ENCODE measurements at places on chromosomes 2 and 18.
A peak's percentile ranks its signal among the peaks of the same experiment; 100 is the strongest.

- DNase-seq: peak; percentile 12
These were observed at the start of gene GATA6 for GRCh38 chr18:22169011-22169888. GATA6 (plus strand) TSS chr18:22169589; CDS start chr18:22171145, 1,556 bp downstream.

DNA sequence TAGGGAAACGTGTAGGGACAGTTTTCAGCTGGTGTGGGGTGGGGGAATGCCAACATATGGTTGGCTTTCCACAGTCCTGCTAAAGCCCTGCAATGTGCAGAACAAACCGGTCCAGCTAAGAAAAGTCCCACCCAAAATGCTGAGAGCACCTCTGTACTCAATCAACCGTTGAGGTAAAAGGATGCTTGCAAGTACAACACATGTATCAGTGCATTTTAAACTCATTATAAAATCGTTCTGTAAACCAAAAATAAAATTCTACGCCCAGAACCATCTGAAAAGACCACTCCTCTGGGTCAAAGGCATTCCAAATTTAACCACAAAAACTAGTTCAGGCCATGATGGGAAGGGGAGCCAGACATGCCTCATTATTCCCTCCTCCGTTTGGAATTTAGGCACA, 2.0 kb upstream of the TYMS start:
- DNase-seq: no peak

DNA sequence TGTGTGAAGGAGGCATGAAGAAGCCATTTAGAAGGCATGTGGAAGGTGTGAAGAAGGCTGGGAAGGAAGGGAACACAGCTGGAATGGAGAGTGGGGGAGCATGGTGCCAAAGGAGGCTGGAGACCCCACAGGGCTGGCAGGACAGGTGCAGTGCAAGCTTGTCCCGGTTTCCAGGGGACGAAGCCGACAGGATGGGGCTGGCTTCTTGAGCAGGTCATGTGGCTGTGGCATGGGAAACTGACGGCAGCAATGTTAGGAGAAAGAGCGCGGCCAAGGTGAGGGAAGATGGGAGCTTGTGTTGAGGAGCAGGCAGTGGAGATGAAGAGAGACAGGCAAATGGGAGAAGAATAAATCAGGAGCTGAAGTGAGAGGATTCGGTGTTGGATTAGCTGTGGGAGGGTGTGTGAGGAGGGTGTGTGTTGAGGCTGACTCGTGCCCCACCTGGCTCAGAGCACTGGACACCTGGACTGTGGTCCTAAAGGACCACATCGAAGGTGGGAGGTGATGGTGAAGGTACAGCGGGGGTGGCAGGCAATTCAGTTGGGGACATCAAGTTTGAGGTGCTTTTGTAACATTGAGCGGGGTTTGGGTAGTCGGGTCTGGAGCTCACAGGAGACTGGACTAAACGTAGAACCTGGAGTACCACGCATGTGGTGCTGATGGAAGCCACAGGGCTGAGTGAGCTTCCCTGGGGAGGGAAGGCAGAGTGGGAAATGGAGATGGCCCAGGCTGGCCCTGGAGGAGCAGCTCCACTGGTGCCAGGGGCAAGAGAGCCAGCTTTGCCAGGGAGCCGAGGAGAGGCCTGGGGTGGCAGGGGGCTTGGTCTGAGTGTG, 165.6 kb upstream of the HDAC4 start:
- no peak for DNase-seq

GRCh38 chr2:188207554-188207953, 84.1 kb upstream of the GULP1 start:
- DNase-seq: no peak

DNA sequence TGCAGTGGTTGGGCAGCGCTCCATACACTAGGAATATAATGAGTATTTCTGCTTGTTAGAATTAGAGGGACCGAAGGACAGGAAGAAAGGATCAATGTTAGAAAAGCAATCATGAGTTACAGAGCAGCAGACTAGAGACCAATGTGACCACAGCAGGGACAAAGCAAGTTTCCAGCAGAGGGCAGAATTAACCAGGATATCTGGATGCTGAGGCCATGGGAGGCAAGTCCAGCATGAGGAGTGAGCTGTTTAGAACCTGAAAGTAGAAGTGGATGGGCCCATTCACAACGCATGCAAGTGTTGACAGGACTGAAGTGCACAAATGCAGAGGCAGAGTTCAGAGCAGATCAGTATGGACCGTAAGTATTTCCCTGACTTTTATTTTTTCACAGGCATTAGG, 910.4 kb upstream of the GYPC start:
- peak; percentile 68 for DNase-seq

GRCh38 chr2:46663614-46664013, 184.2 kb downstream of the TMEM247 start:
- no peak for DNase-seq

DNA sequence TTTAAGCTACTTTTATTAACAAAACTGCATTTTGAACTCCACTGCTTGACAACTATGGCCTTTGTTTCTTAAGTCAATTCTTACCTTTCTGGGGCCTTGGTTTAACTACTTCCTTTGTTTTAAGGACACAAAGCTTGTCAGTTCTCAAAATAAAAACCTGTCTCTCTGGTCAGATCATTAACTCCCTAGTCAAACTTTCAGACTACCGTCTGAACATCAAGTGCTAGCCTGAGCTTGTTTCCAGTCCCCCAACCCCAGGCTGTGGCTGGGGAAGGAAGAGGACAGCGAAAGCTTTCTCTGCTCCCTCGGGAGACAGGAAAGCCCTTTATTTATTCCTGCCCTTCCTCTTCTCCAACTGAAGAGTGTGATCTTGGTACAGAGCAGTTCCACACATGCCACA, 1.7 kb downstream of the SH3YL1 start:
- no peak for DNase-seq

GRCh38 chr18:50855976-50856757, 22.8 kb upstream of the ME2 start:
- DNase-seq: no peak

- peak; percentile 21 for DNase-seq
These were observed 3.5 kb upstream of the NEUROD1 start for GRCh38 chr2:181683518-181684453.

GRCh38 chr2:234816056-234816455, 135.8 kb upstream of the SH3BP4 start:
- DNase-seq: no peak

DNA sequence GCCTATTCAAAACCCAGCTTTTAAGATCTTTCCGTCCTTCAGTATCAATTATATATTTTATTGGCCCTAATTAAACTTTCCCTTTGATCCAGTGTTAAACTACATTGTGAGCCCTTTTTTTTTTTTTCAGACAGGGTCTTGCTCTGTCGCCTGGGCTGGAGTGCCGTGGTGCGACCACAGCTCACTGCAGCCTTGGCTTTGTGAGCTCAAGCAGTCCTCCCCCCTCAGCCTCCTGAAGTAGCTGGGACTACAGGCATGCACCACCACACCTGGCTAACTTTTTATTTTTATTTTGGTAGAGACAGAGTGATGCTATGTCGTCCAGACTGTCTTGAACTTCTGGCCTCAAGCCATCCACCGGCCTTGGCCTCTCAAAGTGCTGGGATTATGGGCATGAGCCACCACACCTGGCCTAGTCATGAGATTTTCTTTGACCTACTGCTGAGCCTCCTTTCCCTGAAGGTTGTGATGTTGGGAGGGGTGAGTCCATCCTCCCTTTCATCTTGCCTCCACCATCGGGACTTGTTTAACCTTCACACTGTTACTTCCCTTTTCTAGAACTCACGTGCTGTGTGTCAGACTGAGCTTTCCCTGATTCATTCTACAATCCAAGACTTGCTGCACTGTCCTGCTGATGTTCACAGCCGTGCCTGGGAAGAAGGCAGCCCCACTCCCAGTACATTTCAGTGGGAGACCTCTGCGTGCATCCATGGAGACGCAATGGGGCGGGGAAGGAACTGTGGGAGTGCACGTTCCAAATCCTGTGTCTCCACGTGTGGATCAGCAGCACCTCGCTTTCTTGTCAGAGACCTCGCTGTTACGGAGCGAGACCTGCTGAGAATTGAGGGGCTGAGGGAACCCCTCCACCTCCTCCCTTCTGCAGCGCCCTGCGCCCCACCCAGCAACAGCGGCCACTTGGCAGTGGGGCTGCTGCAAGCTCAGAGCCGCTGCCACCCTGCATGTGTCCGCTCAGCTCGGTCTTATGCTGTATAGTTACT, 10.8 kb downstream of the OXER1 start:
- DNase-seq: no peak

DNA sequence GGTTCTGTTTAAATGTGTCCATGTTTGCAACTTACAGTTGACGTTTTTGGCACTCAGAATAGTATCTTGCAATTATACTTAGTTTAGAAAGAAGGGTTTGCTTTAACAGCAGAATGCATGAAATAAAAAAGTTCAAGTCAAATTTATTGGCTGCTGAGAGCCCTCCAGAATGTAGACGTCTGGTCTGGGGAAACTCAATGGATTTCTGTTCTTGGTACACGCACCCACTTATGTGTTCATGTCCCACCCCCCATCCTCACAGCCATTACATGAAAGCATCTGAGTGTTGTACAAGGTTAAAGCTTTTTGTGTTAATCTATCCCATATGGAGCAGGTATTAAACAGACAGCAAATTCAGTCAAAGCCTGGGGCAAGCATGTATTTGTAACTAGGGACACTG, 219.5 kb downstream of the SOX11 start:
- no peak for DNase-seq

DNA sequence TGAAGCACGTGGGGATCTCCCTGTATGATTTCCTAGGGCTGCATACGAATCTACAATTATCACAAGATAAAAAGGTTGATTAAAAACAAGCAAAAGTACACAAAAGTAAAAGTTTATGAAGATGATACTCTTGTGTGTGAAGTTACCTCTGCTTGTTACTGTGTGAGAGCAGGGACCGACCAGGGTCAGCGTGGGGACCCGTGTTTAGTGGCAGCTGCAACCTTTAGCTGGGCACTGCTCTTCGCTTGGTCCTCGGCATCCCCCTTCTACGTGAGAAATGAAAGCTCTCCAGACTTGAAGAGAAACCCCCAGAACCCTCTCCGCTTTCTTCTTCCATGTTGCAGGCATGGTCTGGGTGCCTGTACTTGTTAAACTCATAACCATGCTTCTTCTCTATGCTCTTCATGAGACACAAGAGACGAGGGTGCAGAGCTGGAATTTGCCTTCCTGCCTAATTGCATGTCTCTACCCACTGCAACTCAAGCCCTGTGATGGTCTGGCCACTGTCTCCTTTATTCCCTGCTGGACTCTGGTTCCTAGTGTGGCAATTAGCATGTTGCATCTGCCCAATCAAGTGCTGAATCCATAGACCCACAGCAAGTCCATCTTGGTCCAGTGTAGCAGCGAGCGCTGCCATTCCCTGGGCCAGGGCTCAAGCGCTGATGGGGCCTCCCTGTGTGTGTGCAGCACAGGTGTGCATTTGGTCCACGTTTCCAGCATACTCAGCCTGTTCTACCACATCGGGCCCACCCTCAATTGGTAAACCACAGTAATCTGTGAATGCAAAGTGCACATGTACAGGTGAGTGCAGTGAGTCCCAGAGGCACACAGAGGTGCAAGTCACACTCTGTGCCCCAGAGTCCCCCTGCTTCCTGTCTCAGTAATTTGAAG, 88.5 kb downstream of the TWIST2 start:
- DNase-seq: no peak

GRCh38 chr2:223297788-223298187, 245.8 kb downstream of the KCNE4 start:
- DNase-seq: no peak

GRCh38 chr18:57627488-57627887, 5.9 kb upstream of the NARS1 start:
- DNase-seq: no peak

GRCh38 chr2:10159581-10160131, 37.1 kb downstream of the RRM2 start:
- DNase-seq: no peak

GRCh38 chr2:9757501-9758264, 85.6 kb upstream of the TAF1B start:
- peak; percentile 33 for DNase-seq

DNA sequence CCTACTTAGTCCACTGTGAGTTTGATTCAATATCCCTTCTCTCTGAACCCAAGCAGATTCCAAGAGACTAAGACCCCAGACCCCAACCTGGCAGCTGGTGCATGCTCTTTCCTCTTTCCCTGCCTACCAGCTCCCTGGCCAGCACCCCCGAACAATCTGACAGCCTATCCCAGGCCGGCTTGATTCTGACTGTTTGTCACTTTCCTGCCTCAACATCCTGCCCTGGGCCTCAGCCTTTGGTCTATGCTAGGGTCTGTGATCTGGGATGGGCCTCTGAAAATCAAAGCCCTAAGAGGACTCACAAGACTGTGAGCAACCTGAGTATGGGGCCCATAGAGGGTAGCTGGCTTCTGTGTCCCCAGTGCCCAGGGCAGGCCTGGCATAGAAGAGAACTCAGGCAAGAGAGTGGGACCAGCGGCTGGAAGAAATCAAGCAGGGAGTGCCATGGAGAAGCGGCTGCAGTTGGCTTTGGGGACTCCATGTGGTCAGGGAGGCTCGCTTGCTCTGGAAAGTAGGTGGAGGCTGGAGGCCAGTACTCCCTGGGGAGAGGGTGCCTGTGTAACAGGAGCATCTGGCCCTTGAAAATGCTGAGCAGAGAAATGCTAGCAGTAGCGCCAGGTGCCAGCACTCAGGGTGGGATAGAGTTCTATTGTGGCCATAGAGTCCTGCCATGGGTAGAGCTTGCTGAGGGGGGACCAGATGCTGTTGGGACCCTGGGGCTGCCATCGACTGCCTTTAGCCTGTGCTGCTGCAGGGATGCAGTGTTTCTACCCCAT, 343.9 kb downstream of the DYSF start:
- DNase-seq: no peak

DNA sequence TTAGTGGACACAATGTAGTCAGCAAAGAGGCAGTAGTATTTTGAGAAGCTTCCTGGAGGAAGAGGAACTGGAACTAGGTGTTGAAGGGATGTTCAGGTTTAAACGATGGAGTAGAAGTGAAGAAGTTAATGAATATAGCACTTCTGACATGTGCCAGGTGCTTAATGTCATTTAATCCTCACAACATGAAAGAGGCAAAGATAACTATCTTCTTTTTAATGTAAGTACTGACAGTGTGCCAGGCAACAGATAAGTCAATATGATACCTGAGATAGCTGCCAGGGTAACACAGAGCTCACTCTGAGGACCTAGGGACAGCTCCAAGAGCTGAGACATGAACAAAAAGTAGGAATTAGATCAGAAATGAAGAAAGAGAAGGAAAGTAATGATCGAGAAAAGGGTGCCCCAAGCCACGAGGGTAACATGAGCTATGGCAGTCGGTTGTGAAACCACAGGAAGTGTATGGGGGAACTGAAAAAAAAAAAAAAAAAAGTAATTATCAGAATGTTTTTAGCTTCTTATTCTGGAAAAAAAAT, 140.7 kb downstream of the RNF144A start:
- DNase-seq: peak; percentile 59

Data from NCI-H510A treated with DMSO at 0.1 percent for 48 hours (cell line).